ENCODE measurements at places on chromosomes 6 and 20.

DNA sequence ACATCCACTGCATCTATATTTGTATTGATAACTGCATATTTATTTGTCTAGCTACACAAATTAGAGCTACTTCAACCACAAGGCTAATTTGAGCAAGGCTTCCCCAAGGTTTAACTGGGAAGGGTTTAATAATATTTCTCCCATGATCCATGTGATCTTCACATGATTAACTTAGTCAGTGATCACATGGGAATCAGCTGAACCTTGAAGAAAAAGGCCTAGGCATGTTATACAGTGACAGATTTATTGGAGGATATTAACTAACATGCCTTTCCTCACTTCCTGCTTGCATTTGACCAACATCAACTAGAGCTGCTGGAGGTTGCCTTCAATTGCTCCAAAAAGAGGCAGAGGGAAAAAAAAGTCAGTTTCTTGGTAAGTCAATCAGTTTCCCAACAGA, 417.0 kb downstream of the HAO1 start:
- no peak for DNase-seq

DNA sequence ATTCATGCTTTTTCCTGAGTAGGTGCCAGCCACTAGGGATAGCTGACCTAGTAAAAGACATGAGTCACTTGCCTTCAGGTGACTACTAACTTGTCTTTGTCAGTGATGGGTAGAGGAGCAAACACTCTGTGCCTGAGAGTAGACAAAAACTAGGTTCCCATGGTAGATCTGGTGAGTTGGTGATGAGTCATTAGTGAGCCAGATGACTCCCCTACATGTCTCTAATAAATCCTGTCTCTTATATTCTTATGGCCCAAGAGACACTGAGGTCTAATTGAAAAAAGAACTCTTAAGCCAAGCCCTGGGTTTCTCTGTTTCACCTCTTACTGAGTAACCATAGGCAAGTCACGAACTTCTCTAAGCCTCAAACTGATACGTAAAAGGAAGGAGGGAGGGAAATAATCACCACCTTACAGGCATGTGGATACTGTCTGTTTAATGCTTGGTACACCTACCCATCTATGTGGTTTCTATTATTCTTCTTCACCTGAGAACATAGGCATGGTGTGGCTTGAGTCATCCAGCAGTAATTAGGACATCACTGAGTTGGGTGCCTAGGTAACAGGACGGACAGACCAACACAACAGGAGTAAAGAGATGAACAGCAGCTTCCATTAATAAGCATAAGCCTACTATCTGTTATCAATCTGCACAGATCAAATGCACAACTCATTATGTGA, 20.3 kb downstream of the TTPAL start:
- no peak for DNase-seq

DNA sequence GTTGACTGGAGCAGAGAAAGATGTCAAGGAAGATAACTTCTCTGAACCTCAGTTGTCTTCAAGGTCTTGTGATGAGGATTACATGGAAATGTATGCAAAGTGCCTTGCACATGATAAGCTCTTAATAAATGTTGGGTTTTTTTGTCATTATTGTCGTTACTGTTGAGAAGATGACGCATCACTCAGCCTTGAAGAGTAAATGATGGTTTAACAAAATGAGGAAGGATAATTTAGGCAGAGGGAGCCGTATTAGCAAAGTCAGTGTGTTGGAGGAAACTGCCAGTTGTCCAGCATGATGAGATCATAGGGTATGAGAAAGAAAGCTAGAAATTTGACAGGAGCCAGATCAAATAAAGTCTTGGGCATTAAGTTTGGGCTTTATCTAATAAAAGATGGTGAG, 8.8 kb upstream of the SUPT3H start:
- DNase-seq, result no peak

- DNase-seq, result no peak
Measured at GRCh38 chr6:121482004-121482693, 46.7 kb downstream of the GJA1 start.

DNA sequence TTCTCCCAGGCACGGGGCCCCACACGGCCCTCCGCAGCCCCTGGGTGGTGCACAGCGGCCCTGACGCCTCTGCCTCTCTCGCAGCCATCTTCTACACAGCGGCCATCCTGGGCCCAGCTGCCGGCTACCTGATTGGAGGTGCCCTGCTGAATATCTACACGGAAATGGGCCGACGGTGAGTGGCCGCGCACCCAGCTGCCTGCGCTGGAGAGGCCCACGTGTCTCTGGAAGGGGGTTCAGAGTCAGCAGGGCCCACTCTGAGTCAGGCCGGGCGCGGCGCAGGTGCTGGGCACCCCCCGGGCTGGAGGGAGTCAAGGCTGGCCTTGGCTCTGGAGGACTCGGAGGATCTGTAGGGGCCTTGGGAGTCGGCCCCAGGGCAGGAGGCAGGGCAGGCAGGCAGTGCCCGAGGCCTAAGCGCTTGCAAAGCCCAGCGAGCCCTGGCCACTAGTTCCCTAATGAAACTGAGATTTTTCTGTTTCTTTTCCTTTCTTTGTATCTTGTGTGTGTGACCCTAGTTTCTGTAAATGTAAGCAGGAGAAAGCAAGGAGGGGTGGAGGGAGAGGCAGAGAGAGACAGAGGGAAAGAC, 16.4 kb downstream of the SLCO4A1 start:
- no peak for DNase-seq

GRCh38 chr6:22529866-22530265, 39.5 kb upstream of the HDGFL1 start:
- DNase-seq, result no peak

- DNase-seq, result no peak
Measured at GRCh38 chr6:136774228-136775041, 17.8 kb downstream of the MAP3K5 start.

- no peak for DNase-seq
Measured at GRCh38 chr6:132907914-132908313, 93.5 kb downstream of the RPS12 start.

- peak; percentile 95 for DNase-seq
Measured at GRCh38 chr6:30066577-30067459, at the start of gene PPP1R11. TSS of gene PPP1R11 (plus strand) at chr6:30067198. CDS start at chr6:30067411, 213 bp downstream.

- DNase-seq, result no peak
Measured at GRCh38 chr6:43645613-43645964, 753 bp downstream of the RSPH9 start.
